ENCODE measurements at places on chromosomes 3 and 15. TPM values are rescaled to one million over a fixed set of nuclear protein-coding genes. Genes with fewer than 3 reads are reported as not detected.
A peak's percentile ranks its signal among the peaks of the same experiment; 100 is the strongest.

- no peaks in the 10 kb centered on the region for H3K36me3 ChIP-seq
- no peaks in the 10 kb centered on the region for H3K27me3 ChIP-seq
- H3K4me3 ChIP-seq, result no peak overlapping the region
- DNase-seq, result no peak
- H3K4me1 ChIP-seq, result no peaks in the 10 kb centered on the region
- H3K27ac ChIP-seq, result no peak overlapping the region
These were observed 70.3 kb upstream of the IQSEC1 start for GRCh38 chr3:13143381-13144004.

GRCh38 chr15:22973286-22973685 is 6.9 kb downstream of the CYFIP1 start:
- DNase-seq, result no peak
- no peaks in the 10 kb centered on the region for H3K27me3 ChIP-seq
- H3K4me3 ChIP-seq, result no peak overlapping the region
- H3K36me3 ChIP-seq, result no peaks in the 10 kb centered on the region
- H3K27ac ChIP-seq, result no peak overlapping the region
- no peaks in the 10 kb centered on the region for H3K4me1 ChIP-seq

DMXL2 gene
- total RNA-seq, result 3.3 TPM

DNA sequence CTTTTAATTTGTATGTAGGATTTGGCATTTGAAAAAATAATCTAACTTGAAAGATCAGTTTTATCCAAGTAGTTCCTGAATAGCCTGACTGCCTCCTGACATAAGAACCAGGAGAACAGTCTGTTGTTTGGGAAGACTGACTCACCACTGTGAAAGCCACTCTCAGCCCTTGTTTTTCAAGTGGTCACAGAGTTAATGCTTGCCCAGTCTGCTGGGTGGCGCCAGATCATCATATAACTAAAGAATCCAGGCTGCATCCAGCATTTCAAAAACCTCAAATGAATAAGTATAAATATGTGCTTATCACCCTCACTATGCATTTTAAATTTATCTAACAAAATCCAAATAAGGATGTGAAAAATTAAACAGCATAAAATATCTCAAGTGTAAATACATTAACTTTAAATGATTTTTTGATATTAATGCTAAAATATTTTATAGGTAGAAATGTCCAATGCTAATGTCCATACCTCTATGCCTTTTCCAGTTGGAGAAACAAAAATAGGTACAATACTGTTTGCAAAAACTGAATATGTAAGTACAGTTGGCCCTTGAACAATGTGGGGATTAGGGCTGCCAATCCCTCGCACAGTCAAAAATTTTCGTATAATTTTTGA is 26.9 kb upstream of the ZBBX start:
- H3K27me3 ChIP-seq, result no peaks in the 10 kb centered on the region
- no peak for DNase-seq
- no peaks in the 10 kb centered on the region for H3K36me3 ChIP-seq
- no peak overlapping the region for H3K4me3 ChIP-seq
- no peaks in the 10 kb centered on the region for H3K4me1 ChIP-seq
- H3K27ac ChIP-seq, result no peak overlapping the region

- no peak for DNase-seq
- H3K4me1 ChIP-seq, result no peaks in the 10 kb centered on the region
- H3K4me3 ChIP-seq, result no peak overlapping the region
- H3K27me3 ChIP-seq, result no peaks in the 10 kb centered on the region
These were observed 9.6 kb downstream of the XCR1 start for GRCh38 chr3:46017720-46018119.

DPPA4 gene
- not detected for total RNA-seq

DNA sequence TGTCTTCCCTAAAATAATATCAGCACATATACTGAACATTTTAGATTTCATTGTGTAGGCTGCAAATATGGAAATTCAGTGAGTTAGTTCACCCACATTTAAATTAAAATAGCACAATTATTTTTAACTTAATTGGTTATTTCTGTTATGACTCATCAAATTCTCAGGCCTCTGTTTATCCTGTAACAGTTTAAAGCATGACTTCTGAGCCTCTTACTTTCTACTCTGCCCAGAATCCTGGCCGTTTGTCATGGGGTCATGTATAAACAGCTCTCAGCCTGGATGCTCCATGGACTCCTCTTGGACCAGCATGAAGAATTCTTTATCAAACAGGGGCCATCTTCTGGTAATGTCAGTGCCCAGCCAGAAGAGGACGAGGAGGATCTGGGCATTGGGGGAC is 12.2 kb downstream of the TUBGCP4 start:
- no peaks in the 10 kb centered on the region for H3K4me1 ChIP-seq
- no peak overlapping the region for H3K4me3 ChIP-seq
- no peak for DNase-seq
- peak overlapping the region; percentile 61 for H3K27ac ChIP-seq

- no peak overlapping the region for H3K4me3 ChIP-seq
- no peaks in the 10 kb centered on the region for H3K4me1 ChIP-seq
- no peak for DNase-seq
- no peaks in the 10 kb centered on the region for H3K27me3 ChIP-seq
These were observed 22.4 kb downstream of the HPS3 start for GRCh38 chr3:149151843-149152242.

DNA sequence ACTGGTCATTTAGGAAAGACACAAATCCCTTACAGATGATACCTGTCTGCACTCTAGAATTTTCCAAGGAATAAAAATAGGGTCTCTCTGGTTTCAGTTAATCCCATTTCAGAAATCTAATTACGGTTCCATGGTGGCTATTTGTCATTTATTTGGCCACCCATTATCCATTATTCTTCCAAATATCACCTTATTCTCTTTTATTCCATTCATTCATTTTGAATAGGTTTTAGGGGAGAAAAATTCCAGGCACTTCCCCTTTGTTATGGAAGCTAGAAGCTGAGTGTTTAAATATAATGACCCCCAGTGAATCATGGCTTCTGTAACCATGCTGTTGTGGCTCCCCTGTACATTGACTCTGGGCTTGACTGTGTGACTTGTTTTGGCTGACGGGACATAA is 420.8 kb upstream of the DPH6 start:
- H3K36me3 ChIP-seq, result no peaks in the 10 kb centered on the region
- H3K4me1 ChIP-seq, result no peaks in the 10 kb centered on the region
- no peak for DNase-seq

GCNT3 gene
- not detected for total RNA-seq

CSTA gene
- total RNA-seq, result 0.40 TPM

GRCh38 chr15:78264304-78265136 is at the start of gene DNAJA4:
Gene DNAJA4, plus strand, starts transcription at chr15:78264562. Its CDS starts 202 bp downstream, at chr15:78264764.
- H3K4me3 ChIP-seq, result peak within 1 kb of the TSS; percentile 88
- H3K27me3 ChIP-seq, result no peaks in the 10 kb centered on the region
- DNase-seq, result peak; percentile 85
- peak within 1 kb of the TSS; percentile 95 for H3K27ac ChIP-seq
- H3K36me3 ChIP-seq, result no peaks in the 10 kb centered on the region
- peaks cover 38% of the 10 kb centered on the region for H3K4me1 ChIP-seq

ALDH1A3 gene
- total RNA-seq, result 8.5 TPM

ERICH6 gene
- not detected for total RNA-seq

- H3K27me3 ChIP-seq, result no peaks in the 10 kb centered on the region
- H3K36me3 ChIP-seq, result no peaks in the 10 kb centered on the region
- H3K27ac ChIP-seq, result no peak overlapping the region
- H3K4me1 ChIP-seq, result no peaks in the 10 kb centered on the region
- no peak for DNase-seq
These were observed 84.8 kb upstream of the IQSEC1 start for GRCh38 chr3:13157986-13158385.

RAB27A gene
- 4.0 TPM for total RNA-seq

DNA sequence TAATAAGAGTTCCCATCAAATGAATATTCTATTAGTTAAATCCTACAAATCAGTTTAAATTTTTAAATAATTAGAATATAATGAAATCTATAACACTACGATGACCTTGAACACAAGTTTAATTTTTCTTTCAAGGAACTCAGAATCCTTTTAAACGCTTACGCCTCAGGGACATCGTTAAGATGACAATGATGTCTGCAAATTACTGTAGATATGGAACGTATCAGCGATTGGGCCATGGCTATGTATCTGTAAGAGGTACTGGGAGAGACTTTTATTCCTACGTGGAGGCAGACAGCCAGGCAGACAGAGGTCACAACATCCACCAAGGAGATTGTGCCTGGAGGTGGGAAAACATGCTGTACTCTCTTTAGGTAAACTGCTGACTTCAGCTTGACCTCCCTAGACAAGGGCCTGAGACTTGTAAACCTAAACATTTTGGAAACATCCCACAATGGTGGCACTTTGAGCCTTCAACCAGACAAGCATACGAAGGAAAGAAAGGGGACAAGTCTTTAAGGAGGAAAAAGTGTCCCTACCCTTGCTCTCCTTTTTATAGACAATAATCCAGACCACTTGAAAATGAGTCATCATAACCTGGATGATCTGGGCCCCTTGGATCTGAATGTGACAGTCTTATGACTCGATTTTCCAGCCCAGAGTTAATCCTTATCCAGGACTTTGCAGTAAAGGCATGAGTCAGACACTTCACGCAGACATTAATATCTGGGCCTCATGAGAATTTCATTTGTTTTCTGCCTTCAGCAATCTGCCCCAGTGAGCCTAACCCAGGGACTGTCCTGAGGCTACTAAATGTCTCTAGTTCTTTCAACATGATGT is 6.8 kb upstream of the LDHAL6B start:
- no peak overlapping the region for H3K4me3 ChIP-seq
- H3K27me3 ChIP-seq, result no peaks in the 10 kb centered on the region

GRCh38 chr3:16086690-16087089 is 87.8 kb upstream of the GALNT15 start:
- H3K27ac ChIP-seq, result no peak overlapping the region
- DNase-seq, result no peak
- peaks cover 35% of the 10 kb centered on the region for H3K4me1 ChIP-seq
- H3K36me3 ChIP-seq, result no peaks in the 10 kb centered on the region

GRCh38 chr3:39783680-39784079 is 25.7 kb upstream of the MYRIP start:
- H3K27ac ChIP-seq, result no peak overlapping the region
- DNase-seq, result no peak
- no peaks in the 10 kb centered on the region for H3K36me3 ChIP-seq
- no peak overlapping the region for H3K4me3 ChIP-seq
- H3K27me3 ChIP-seq, result peaks cover 3% of the 10 kb centered on the region

DNA sequence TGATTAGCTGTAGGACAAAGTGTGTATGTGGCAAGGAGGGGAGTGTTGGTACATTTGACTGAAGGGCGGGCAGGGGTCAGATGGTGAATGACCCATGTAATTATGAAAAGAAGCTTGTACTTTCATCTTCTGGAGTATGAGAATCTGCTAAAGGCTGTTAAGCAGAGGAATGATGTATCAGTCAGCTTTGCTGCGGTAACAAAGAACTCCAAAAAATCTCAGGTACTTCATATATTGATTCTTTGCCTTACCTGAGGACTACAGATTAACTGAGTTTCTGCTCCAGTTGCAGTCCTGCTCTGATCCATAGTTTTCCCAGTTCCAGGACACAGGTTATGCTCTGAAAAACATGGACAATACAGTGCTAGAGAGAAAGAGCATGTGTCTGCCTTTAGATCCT is 115.1 kb downstream of the NEK11 start:
- H3K27ac ChIP-seq, result no peak overlapping the region

- H3K4me3 ChIP-seq, result no peak overlapping the region
- H3K36me3 ChIP-seq, result no peaks in the 10 kb centered on the region
- H3K27me3 ChIP-seq, result no peaks in the 10 kb centered on the region
- no peak for DNase-seq
- H3K4me1 ChIP-seq, result no peaks in the 10 kb centered on the region
These were observed 158.8 kb downstream of the SLCO3A1 start for GRCh38 chr15:92012368-92012629.

DNASE1L3 gene
- 0.84 TPM for total RNA-seq

DNA sequence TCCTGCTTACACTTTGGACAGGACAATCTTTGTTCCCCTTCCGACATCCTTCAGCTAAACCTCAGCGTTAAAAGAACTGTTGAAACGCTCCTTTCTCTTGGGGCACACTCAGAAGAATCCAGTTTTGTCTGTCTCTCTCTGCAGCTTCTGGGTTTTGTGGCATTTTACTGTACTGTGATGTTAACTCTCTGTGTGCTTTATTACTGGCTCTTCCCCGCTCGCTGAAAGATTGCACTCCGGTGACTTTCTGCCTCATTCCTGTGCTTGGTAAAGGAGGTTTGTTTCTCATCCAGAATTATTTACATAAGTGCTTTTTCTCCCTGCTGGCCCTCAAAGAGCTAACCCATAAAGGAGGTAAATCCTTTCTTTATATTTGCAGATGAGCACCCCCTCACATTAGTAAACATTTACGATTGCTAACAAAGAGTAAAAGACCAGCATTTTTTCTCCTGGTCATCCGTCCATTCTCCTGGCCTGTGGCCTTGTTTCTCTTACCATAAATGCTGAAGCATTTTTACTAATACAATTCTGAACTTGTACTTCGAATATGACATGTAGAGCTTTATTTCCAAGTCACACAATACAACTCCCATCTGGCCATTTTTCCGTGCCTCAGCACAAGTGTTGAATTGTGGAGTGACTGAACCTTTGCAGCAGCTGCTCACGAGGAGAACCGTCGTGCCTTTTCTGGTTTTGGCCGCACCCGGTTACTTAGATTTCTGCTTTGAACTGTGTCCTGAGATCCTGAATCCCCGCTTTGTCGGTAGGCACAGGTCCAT is 69.3 kb upstream of the RPL35A start:
- DNase-seq, result no peak
- H3K4me1 ChIP-seq, result no peaks in the 10 kb centered on the region
- no peak overlapping the region for H3K4me3 ChIP-seq
- no peaks in the 10 kb centered on the region for H3K27me3 ChIP-seq

DNA sequence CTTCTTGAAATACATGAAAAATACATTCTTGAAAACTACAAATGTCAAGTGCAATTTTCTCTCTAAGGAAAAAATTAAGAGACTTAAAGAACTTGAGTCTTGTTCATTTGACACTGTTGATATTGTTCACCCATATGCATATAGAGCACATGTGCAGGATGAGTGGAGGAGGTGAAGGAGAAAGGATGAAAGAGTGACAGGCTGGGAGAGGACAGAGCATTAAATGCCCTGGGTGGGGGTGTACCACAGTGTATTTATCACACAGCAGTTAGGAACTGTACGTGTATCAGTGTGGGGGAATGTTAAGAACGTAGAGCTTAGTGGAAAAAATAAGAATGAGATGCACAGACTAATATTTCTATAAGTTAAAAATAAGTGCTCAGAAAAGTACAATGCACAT is 45.7 kb downstream of the CTDSPL start:
- DNase-seq, result no peak
- peaks cover 16% of the 10 kb centered on the region for H3K4me1 ChIP-seq
- no peaks in the 10 kb centered on the region for H3K36me3 ChIP-seq

- no peak for DNase-seq
- H3K27ac ChIP-seq, result no peak overlapping the region
- no peak overlapping the region for H3K4me3 ChIP-seq
- H3K4me1 ChIP-seq, result no peaks in the 10 kb centered on the region
These were observed 158.6 kb upstream of the NR2E3 start for GRCh38 chr15:71651750-71652186.

DLEC1 gene
- 0.09 TPM for total RNA-seq

DNA sequence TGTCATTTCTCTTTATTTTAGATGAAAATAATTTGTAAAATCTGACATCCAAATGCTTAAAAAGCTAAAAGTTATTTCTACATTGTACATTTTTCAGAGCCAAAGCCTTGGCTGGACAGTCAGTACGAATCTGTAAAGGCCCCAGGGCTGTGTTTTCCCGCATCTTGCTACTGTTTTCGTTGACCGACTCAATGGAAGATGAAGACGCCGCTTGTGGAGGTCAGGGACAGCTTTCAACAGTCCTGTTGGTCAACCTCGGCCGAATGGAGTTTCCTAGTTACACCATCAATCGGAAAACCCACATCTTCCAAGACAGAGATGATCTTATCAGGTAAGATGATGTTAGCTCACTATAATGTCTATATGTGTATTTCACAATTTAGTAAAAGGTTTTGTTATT is 10.0 kb downstream of the FAN1 start:
- H3K4me3 ChIP-seq, result no peak overlapping the region
- H3K27me3 ChIP-seq, result no peaks in the 10 kb centered on the region
- no peak overlapping the region for H3K27ac ChIP-seq
- no peak for DNase-seq
- no peaks in the 10 kb centered on the region for H3K4me1 ChIP-seq

Measured in psoas muscle (tissue), 8 donors.